SJCRH30 (cell line): ENCODE measurements at places on chromosomes 6 and 20. TPM values are rescaled to one million over a fixed set of nuclear protein-coding genes. Genes with fewer than 3 reads are reported as not detected.
A peak's percentile ranks its signal among the peaks of the same experiment; 100 is the strongest.

DNA sequence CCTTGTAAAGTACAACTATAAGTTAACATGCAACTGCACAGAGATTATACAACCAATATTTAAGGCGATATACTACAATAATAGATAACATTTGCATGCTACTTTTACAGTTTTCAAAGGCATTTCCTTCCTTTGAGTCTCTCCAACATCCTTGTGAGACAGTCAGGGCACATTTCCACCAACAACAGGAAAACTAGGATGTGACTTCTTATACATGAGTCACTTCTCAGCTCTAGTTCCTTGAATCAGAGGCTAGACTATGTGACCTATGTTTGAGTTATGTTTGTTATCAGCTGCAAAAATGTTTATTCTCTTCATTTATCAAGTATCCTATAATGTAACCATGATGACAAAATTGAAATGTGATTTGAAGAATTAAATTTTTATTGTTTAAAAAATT is 51.7 kb upstream of the TFAP2D start:
- no peak overlapping the region for H3K4me3 ChIP-seq
- no peaks in the 10 kb centered on the region for H3K36me3 ChIP-seq
- no peak for DNase-seq
- no peaks in the 10 kb centered on the region for H3K4me1 ChIP-seq
- no peaks in the 10 kb centered on the region for H3K27me3 ChIP-seq

- no peak overlapping the region for H3K4me3 ChIP-seq
- no peaks in the 10 kb centered on the region for H3K4me1 ChIP-seq
- DNase-seq: no peak
- H3K27ac ChIP-seq: no peak overlapping the region
- no peaks in the 10 kb centered on the region for H3K27me3 ChIP-seq
- H3K36me3 ChIP-seq: no peaks in the 10 kb centered on the region
Observed at GRCh38 chr6:14476793-14477531, 359.4 kb downstream of the CD83 start.

DNA sequence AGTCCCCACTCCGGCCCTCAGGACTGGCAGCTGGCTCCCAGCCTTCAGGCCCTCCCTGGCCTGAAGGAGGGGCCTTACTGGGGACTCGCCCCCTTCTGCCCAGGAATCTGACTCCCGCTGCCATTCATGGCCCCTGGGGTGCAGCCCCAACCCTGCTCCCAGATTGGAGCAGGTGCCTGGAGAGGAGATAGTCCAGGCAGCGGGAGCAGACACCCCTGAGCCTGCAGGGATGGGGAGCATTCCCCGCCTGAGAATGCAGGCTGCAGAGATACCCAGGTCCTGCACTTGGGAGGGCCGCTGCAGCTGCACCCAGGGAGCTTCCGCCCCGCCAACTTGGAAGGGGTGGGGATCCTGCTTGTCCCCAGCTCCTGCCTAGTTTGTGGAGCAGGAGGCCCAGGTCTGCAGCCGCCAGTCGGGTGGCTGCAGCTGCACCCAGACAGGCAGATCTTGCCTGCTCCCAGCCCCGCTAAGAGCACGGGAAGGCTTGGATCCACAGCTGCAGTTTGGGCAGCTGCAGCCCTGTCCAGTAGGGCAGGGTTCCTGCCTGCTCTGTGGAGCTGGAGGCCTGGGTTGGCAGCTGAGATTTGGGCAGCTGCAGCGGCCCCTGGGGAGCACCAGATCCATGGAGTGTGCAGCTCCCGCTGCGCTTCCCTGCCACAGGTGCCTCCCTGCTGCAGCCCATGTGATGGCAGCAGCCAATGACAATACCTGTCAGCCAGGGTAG is 5.2 kb downstream of the GTSF1L start:
- H3K27me3 ChIP-seq: no peaks in the 10 kb centered on the region
- DNase-seq: peak; percentile 96
- H3K27ac ChIP-seq: peak overlapping the region; percentile 41

DNA sequence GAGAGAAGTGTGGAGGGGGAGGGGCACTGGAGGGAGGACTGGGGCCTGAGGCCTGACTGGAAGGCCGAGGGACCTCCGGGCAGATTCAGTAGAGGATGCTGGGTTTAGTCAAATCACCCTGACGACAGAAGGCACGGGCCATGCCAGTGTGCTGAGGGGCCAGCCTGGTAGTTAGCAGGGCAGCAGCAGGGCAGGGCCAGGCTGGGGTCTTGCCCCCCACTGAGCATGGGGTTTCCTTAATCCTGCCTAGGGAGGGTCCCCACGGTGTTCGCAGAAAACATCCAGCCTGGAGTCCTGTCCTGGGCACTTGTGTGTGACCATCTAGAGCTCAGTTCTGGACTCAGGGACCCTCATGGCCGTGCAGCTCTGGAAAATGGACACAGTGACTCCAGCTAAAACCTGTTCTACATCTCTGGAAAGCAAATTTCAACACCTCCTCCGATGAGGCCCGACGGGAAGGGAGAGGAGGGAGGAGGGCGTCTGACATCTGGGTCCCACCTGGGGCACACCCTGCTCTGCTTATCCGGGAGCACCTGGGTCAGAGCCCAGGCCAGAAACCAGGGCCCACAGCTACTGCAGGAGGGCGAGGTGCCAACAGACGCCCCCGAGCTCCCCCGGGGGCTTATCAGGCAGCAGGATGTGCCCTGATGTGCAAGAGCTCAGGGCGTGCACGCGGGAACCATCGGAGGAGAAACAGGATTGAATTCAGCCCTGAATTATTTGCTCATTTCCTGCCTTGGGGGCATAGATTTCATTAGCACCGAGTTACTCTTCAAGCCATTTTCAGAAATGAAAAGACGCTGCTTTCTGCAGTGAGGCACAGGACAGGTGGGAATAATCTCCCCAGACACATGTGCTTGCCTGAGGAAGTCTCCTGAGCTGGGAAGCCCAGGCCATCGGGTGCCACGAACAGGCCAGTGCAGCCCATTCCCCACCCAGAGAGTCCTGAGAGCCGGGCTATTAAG is 78.0 kb upstream of the MPC1 start:
- H3K4me3 ChIP-seq: no peak overlapping the region
- no peaks in the 10 kb centered on the region for H3K36me3 ChIP-seq
- H3K4me1 ChIP-seq: peaks cover 8% of the 10 kb centered on the region; the same call in 1 of the 2 replicates
- H3K27ac ChIP-seq: no peak overlapping the region

The TSPO2 gene
- not detected in 2 replicates for total RNA-seq
